ENCODE measurements at places on chromosomes 1 and 21.

- no peak for DNase-seq
These were observed 9.0 kb upstream of the COL8A2 start for GRCh38 chr1:36134031-36134430.

DNA sequence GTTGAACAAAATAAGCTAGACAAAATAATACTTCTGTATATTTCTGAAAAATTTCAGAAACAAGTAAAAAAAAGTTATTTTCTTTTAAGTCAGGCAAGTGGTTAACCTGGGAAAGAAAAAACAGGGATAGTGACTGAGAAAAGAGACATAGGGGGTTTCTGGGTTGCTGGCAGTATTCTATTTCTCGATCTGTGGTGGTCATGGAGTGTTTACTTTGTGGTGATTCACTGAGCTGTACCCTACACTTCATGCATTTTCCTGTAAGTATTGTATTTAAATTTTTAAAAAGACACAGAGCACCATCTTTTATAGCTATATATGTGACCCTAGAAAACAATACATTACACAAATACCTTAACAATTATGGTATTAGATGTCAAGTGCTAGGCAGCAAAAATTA, 58.2 kb downstream of the ZNF644 start:
- DNase-seq = no peak

- no peak for DNase-seq
These were observed at the start of gene KRTAP12-1 for GRCh38 chr21:44681861-44682579. TSS of gene KRTAP12-1 (minus strand) at chr21:44682163. CDS start at chr21:44682123, 40 bp downstream.

- no peak for DNase-seq
These were observed at the start of gene B3GALNT2 for GRCh38 chr1:235504122-235504493. TSS of gene B3GALNT2 (minus strand) at chr1:235504452. CDS start at chr1:235504252, 200 bp downstream.

GRCh38 chr1:230215031-230215430, 148.0 kb downstream of the GALNT2 start:
- no peak for DNase-seq

- no peak for DNase-seq
These were observed 31.1 kb downstream of the NFYC start for GRCh38 chr1:40722622-40723021.

DNA sequence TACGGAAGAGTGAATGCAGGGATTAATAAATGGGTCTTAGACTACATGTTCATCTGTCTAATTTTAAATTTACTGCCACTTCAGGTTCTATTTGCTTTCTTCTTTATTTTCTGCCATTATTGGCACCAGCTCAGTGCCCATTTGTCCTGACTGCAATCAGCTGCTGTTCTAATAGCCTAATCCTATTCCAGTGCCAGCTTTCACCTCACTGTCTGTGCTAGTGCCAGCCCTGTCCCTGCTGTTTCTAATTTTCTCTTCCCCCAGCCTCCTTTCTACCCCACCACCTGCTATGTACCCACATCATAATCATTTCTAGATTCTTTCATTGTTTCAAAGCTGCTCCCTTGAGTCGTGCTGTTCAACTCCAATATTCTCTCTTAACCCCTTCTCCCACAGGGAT, 86.4 kb downstream of the KCNK1 start:
- DNase-seq = no peak

DNA sequence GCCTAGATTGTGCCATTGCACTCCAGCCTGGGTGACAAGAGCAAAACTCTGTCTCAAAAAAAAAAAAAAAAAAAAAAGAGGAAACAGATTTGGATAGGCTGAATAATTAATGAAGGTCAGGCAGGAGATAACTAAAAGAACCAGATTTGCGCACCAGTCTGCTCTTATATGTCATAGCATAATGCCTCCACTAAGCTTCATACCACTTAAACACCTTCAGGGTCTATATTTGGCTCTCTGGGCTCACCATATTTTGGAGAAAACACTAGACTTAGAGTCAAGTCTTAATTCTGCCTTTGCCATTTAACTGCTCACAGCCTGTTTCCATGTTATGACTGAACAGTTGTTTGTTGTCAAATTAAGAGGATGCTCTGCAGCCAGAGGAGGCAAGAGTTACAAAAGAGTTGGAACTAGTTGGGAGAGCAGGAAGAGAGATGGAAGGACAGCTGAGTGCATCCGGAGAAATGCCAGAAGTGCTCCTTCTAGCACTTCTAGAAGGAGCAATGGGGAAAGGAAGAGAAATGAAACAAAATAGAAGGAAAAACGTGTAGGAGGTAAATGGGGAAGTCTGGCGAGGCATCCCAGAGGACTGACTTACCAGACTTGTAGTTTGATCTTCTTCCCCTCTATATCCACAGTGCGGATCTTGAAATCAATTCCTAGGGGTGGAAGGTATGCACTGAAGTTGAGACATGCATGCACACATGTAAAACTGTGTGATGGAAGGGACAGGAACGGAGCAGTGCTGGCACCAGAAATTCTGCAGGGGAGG, 1.8 kb downstream of the RAB13 start:
- no peak for DNase-seq

DNA sequence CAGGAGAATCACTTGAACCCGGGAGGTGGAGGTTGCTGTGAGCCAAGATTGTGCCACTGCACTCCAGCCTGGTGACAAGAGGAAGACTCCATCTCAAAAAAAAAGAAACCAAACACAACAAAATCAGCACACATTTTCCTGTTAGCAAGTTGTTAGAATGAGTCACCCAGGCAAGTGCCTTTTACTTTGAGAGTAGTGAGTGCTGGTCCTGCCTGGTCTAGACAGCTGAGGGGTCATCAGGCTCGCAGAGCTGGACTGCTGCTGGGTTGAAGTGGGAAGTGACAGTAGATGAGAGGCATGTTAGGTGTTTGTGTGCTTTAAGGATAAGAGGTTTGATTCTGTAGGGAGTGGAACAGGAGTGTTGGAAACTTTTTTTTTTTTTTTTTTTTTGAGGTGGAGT, 31.9 kb downstream of the GNPAT start:
- no peak for DNase-seq

DNA sequence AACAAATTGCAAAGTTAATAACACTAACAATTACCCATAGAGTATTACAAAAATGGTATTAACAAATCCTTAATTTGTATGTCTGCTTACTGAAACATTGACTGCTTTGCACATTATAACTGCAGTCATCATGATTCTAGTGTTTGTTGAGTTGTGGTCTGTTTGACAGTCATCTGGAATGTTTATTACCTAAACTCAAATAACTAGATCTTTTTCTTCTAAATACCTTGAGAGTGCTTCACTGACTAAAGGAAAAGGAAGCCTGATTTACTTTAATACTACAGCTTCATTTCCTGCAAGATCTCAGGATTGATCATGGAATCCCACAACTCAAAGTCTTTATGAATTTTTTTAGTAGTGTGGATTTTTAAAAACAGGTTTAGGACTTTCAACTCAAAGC, 70.0 kb downstream of the HMCN1 start:
- no peak for DNase-seq

DNA sequence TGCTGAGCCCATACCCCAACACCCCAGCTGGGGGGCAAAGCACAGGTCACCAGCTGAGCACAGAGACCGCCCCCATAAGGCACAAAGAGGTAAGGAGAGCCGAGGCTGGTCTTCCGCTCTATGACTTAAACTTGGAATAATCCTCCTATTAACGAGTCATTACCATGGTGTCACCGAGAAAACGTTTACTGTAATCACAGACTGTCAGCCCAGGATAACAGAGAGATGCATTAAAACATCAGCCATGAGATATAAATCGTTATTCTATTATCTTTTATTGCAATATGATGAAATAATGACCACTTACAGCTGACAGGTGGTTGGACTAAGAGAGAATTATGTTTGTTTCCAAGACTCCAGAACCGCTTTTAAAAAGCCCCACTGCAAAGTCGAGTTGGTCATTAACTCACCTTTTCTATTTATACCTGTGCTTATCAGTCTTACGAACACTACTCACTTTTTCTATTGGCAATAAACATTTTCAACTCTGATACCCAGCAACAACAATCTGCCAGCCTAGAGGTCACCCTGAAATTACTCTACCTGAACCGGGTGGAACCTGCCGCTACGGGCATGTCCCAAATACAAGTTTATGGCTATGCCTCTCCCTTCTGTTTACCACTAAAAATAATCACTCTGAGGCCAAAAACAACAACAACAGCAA, 21.5 kb downstream of the NPHP4 start:
- DNase-seq = no peak

DNA sequence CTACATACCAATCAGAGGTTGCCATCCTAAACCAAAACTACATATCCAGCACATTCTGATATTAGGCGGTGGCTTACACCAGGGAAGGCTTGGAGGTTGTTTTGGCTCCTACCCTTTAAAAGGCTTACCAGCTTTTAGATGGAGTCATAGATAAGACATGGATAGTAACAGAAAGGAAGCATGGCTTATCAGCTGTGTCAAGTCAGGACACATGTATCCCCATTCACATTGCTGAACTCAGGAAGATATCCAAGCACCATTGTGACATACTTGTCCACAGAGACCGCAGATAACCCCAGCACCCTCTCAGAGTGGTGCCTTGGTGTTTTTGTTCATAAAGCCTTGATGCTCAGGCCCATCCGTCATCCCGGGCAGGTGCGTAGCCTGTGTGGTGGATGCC, 39.7 kb downstream of the ADARB1 start:
- DNase-seq = no peak

DNA sequence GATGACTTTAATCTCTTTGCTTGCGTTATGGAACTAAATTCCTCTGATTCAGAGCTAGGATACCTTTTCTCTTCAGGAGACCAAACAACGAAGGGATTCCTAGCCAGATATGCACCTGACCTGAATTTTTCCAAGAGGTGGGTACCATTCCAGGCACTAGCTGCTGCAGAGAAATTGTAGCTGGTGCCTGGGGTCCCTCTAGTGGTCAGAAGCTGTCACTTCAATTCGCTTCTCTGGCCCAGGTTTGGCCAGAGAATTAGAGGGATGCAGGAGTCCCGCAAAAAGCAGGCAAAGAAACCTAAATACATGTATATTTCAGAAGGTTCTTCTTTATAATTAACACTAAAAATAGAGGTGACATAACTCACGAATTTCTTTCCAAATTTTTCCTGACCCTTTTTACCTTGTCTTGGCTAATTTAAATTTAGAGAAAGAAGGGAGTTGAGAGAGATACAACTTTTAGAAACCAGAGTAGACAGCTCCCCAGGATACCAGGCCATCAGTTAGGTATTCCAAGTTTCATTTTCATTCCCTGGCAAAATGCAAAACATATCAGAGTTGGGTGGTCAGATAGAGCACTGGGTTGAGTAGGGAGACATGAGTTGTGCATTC, 9.6 kb downstream of the ACKR1 start:
- DNase-seq = peak; percentile 60

- DNase-seq = no peak
These were observed 96.0 kb upstream of the ACTRT2 start for GRCh38 chr1:2925291-2925690.

DNA sequence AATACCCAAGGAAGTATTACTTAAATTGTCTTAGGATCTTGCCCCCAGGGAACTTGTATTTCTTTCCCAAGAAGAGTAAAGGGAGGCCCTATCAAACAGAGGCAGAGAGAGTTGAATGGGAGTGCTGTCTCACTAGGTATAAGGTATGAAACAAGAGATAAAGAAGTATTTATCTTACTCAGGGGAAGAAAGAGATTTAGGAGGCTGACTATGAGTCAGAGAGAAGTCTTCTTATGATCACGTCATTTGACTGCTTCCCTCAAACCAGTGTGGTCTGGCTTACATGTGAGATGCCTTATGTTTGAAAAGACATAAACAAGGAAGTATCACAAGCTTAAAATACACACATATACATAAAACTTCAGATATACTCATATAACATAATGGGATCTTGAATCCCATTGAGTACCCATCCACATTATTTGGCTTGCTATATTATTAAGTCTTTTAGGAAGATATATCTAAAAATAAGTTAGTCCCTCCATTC, 29.6 kb downstream of the DUSP10 start:
- DNase-seq = peak; percentile 54

GRCh38 chr1:248793592-248793991, 32.1 kb downstream of the SH3BP5L start:
- DNase-seq = no peak

- no peak for DNase-seq
These were observed 299.5 kb downstream of the ST6GALNAC3 start for GRCh38 chr1:76374086-76374485.

DNA sequence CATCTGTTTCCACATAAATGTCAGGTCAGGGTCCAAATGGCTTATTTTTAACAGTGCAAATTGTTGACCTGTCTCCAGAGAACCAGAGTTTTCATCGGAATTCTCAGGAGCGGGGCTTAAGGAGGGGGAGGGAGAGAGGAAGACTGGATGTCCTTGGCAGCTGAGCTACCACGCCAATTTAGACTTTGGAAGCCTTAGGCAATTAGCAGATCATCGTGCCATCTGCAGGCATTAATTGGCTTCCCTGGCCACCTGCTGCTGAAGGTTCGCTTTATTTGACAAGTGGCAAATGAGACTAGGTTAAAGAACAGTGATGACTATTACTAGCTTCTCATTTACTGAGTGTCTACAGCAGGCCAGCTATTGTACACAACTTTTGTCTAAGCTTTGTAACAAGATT, 43.7 kb downstream of the HLX start:
- no peak for DNase-seq

GRCh38 chr1:88378560-88378959, 305.5 kb upstream of the PKN2 start:
- DNase-seq = no peak

- DNase-seq = no peak
These were observed 25.6 kb downstream of the SAMSN1 start for GRCh38 chr21:14520535-14520934.

DNA sequence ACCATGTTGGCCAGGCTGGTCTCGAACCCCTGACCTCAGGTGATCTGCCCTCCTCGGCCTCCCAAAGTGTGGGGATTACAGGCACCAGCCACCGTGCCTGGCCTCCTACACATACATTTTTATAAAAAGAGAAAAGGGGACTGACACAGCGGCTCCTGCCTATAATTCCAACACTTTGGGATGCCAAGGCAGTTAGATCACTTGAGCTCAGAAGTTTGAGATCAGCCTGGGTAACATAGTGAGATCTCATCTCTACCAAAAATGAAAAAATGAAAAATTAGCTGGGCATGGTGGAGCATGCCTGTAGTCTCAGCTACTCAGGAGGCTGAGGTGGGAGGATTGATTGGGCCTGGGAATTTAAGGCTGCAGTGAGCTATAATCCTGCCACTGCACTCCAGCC, 23.4 kb downstream of the ZNF281 start:
- no peak for DNase-seq

Data from GM10248 (cell line).